ENCODE measurements at places on chromosomes 1 and 21.

GRCh38 chr1:37672136-37672870 is 20.0 kb upstream of the CDCA8 start:
- DNase-seq: no peak

DNA sequence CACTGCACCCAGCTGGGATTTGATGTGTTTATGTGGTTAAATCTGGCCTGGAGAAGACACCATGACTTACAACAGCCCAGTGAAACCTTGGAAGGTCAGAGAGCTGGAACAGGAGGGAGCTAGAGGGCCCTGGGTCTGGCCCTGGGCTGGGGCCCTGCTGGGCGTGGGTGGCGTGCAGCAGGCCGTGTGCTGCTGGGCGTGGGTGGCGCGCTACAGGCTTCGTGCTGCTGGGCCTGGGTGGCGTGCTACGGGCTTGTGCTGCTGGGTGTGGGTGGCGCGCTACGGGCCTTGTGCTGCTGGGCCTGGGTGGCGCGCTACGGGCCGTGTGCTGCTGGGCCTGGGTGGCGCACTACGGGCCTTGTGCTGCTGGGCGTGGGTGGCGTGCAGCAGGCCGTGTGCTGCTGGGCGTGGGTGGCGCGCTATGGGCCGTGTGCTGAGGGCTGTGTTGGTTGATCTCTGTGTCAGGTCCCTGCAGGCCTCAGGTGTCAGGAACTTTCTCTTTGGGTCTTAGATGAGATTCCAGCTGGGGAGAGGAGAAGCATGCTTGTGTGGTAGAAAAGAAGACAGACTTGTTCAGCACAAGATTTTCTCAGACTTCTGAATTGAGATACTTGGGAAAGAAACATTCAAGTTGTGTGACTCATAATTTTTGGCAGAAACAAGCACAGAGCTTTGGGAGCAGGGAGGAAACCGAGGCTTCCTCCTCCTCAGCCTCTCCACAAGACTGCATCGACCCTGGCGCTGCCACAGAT is 66.0 kb downstream of the COL18A1 start:
- DNase-seq: peak; percentile 20

DNA sequence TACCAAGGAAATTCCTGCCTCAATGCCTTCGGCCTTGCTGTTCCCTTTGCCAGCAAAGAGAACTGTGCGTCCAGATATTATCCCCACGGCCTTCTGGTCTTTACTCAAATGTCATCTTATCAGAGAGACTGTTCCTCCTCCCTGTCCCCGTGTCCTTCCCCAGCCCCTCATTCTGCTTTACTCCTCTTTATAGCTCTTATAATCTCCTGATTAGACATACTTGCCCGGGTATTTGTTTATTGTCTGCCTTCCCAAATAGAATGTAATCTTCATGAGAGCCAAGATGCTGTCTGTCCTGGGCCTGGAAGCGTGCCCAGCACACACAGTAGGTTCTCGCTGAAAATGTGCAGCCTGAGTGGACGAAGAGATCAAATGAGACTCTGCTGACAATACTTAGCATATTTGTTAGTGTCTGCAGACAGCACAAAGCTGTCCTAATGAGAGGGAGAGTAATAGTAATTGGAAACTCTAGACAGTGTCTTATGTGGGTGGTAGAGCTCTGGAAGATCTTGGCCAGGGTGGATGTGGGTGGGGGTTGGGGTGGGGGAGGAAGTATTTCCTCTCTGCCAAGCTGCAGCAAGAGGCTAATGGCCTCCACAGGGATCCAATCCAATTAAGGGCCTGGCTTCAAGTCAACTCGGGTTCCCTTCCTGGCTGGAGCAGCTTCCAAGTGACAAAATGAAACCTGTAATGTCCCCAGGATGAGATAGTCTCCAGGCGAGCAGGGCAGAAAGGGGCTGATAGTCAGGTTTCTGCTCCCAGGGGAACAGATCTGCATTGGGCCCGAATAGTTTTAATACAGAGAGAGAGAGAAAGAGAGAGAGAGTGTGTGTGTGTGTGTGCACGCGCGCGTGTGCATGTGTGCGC is 9.5 kb upstream of the CLIC4 start:
- no peak for DNase-seq

DNA sequence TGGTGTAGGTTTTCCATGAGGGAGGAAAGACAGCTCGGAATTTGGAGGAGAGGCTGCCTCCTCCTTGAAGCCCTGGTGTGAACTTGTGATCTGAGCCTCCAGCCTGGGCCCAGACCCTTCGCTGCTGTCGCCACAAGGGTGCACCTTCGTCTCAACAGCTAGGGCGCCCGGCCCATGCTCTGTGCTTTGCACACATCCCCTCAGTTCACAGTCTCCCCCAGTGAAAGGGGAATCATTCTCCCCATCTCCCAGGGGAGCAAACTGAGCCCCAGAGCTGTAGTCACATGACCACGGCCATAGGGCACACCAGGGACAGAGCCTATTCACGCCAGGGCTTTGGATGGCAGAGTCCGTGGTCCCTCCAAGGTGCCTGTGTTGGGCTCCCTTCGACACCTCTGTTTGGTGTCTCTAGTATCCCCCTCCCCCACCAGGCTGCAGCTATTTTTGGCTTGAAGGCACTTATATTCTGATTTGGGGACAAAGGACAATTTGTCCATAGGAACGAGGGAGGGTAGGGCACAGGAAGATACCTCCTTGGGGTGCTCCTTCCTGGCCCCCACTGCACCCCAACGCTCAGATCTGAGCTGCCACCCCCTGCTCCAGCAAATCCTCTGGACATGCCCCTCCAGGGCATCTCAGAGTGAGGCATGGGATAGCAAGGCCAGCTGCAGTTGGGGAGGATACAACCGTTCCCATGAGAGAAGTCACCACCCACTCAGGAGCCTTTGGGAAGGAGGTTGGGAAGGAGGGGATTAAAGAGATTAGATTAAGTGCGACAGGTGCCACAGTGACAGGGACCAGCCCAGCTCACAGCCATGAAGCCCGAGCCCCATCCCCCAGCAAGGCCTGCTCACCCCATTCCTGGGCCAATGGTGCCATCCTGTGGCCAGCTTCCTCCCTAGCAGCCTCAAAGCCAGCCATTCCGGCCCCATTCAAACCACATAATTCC is 15.7 kb downstream of the MATN1 start:
- DNase-seq: peak; percentile 65

DNA sequence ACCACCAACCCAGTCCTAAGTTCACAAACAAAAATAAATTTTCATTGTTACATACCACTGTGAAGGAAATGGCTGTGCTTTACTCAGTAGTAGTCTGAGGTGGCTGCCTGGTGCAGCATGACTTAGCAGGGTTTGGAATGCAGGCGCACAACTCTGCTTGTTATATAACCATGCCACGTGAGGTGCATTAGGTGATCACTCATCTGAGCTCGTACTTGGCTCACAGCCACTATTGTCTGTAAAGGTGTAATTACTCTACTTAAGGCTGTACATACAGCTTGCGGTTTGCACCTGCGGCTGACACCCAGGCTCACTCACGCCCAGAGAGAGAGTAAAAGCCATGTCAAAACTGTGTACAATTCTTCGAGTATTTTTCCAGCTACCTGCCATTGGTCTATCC is 599.4 kb downstream of the LTN1 start:
- DNase-seq: no peak

DNA sequence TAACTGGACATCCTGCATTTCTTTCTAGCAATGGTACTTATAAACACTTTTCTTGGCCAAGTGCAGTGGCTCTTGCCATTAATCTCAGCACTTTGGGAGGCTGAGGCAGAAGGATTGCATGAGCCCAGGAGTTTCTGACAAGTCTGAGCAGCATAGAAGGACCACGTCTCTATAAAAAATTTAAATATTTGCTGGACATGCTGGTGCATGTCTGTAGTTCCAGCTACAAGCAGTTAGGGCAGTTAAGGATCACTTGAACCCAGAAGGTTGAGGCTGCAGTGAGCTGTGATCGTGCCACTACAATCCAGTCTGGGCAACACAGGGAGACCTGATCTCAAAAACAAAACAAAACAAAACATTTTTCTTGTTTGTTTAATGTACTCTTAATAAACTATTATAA is 434.0 kb downstream of the PLA2G4A start:
- DNase-seq: no peak

DNA sequence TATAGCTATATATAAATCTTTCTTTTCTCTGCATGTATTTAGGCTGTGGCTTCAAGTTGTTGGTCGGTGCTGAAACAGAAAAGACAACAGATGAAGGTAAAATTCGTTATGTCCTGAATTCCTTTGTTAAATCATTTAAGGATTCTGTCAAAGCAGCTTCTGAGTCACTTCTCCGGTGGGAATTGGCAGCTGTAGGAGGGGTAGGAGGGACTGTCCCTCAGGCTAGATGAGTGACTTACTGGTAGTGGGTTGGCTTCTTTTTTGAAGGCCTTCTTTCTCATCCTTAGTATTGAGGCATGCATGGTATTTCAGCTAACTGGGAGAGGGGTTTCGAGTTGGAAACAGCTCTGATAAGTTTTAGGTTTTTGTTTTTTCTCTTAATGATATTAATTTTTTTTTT is 22.1 kb upstream of the NEXN start:
- no peak for DNase-seq

DNA sequence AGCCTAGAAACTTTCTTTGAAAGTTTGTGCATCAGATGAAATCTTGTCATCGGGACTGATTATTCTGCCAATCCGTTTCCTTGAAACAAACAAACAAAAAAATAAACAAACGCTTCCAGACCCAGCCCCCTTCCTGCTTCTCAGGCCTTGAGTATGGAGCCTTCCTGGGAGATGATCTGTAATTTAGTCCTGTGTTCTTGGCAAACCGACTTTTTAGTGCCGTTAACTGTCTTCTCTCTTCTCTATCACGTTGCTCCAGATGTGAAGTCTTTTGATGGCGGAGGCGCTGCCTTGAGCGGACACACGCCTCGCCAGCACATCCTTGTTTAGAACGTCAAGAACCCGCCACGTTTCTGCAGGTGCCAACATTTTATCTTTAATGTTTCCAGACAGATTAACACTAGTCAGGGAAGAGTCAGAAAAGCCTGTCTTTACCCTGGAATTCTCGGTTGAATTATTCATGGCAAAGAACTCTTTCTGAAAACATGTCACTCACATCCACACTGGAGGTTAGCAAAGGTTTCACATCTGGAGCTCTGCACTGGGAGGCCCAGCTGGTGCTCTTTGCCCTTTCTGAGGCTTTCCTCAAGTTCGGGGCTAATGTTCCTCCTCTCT is 265.7 kb upstream of the C1orf174 start:
- no peak for DNase-seq

GRCh38 chr1:63343922-63344321 is 21.6 kb downstream of the FOXD3 start:
- no peak for DNase-seq

DNA sequence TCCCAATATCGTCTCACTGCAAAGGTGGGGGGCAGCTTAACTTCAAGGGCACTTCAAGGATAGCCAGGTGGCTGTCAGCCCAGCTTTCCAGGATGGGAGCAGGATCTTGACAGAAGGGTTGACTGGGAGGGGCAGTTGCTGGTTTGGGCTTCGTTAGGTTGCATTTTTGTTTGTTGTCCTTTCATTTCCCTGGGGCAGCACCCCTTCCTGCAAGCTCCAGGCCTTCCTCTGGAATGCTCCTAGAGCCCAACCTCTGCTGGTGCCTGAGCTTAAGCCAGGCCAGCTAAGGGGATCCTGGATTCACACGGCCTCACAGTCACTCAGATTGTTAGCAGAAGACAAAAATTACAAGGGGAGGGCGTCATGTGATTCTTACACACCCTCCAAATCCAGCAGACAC is 4.1 kb upstream of the OLIG2 start:
- no peak for DNase-seq

DNA sequence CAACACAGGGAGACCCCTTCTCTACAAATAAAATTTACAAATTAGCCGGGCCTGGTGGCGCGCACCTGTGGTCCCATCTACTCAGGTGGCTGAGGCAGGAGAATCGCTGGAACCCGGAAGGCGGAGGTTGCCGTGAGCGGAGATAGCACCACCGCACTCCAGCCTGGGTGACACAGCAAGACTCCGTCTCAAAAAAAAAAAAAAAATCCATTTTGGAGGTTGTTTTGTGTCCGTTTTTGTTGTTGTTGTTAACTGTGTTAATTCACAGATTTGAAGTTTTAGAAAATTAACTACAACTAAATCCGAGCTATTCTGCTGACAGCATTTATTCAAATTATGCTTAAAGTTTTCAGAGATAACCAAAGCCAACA is 618 bp downstream of the CLCC1 start:
- peak; percentile 15 for DNase-seq

- DNase-seq: no peak
Observed at GRCh38 chr21:35868005-35868868, 192.1 kb downstream of the SETD4 start.

DNA sequence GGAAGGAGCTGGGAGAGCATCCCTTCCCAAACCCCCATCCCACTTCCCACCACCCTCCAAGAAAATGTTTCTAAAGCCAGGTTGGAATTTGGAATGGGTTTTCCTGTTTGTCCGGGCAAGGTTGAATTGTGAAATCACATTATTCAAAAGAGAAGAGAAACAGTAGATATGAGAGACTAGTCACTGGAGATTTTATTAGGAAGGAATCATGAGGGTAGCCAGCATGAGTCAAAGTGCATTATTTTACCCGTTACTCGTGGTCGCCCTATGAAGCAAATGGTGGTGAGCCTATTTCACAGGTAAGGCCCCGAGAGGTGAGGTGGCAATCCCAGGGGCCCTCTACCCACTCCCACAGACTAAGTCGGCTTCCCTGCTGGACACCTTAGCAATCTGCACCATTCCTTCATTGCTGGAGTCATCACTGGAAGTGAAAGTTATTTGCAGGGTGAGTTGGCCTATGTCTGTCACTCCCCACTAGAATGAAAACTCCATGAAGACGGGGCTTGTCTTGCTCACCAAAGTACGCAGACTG is 52.8 kb downstream of the TOMM20 start:
- no peak for DNase-seq

Measured in activated CD4-positive, alpha-beta T cell treated with anti-CD3 and anti-CD28 coated beads for 24 hours (primary cell).